Left lung (tissue), 14 donors: ENCODE measurements at places on chromosomes 6 and 20. TPM values are rescaled to one million over a fixed set of nuclear protein-coding genes. Genes with fewer than 3 reads are reported as not detected.

The RNF5 gene
- 72.7 TPM for polyA plus RNA-seq

The KCNK15 gene
- polyA plus RNA-seq, result 0.09 TPM

The OLIG3 gene
- polyA plus RNA-seq, result not detected

DNA sequence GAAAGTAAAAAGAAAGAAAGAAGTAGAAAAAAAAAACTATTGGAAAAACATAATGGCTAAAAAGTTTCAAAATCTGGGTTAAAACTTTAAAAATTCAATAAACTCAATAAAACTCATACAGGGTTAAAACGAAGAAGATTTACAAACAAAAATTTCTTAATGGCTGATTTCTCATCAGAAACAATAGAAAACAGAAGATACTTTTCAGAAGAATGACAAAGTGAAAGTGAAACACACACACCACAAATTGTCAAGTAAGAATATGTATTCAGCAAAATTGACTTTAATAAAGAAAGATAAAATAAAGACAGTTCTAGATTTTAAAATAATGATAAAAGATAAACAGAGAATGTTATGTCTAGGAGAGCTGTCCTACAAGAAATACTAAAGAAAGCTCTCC, 618.9 kb upstream of the GJE1 start:
- H3K27me3 ChIP-seq, result no peaks in the 10 kb centered on the region
- H3K4me1 ChIP-seq, result no peaks in the 10 kb centered on the region
